ENCODE measurements at places on chromosomes 4 and X. TPM values are rescaled to one million over a fixed set of nuclear protein-coding genes. Genes with fewer than 3 reads are reported as not detected.

The ZCCHC18 gene
- 0.30 TPM for total RNA-seq

The TMPRSS11A gene
- not detected for total RNA-seq

The BST1 gene
- total RNA-seq, result 12.8 TPM

The ADH4 gene
- not detected for total RNA-seq

The MEPE gene
- total RNA-seq, result not detected

The SPANXA1 gene
- total RNA-seq, result not detected

The MOSPD2 gene
- total RNA-seq, result 35.7 TPM

The RPL36A gene
- 649 TPM for total RNA-seq

The FOXP3 gene
- not detected for total RNA-seq
